Bladder microvascular endothelial cell (primary cell): ENCODE measurements at places on chromosomes 7 and 10. TPM values are rescaled to one million over a fixed set of nuclear protein-coding genes. Genes with fewer than 3 reads are reported as not detected.

The PTF1A gene
- total RNA-seq = not detected in 2 replicates

The AKR1B15 gene
- not detected in 2 replicates for total RNA-seq

The NEUROG3 gene
- total RNA-seq = not detected in 2 replicates

The HNRNPH3 gene
- 24.4 and 51.4 TPM in 2 replicates for total RNA-seq

The CNNM1 gene
- total RNA-seq = under 0.01 TPM in 1 of 2 replicates, not detected in the other

The NOS3 gene
- 20.9 and 58.7 TPM in 2 replicates for total RNA-seq

The HOXA5 gene
- total RNA-seq = 7.4 and 8.3 TPM in 2 replicates

The FEZF1 gene
- total RNA-seq = not detected in 2 replicates

The MLXIPL gene
- total RNA-seq = not detected in 2 replicates

The PNLIPRP3 gene
- not detected in 2 replicates for total RNA-seq

The PTN gene
- 0.16 TPM in 1 of 2 replicates, not detected in the other for total RNA-seq
